ENCODE measurements at places on chromosomes 13 and 19.

DNA sequence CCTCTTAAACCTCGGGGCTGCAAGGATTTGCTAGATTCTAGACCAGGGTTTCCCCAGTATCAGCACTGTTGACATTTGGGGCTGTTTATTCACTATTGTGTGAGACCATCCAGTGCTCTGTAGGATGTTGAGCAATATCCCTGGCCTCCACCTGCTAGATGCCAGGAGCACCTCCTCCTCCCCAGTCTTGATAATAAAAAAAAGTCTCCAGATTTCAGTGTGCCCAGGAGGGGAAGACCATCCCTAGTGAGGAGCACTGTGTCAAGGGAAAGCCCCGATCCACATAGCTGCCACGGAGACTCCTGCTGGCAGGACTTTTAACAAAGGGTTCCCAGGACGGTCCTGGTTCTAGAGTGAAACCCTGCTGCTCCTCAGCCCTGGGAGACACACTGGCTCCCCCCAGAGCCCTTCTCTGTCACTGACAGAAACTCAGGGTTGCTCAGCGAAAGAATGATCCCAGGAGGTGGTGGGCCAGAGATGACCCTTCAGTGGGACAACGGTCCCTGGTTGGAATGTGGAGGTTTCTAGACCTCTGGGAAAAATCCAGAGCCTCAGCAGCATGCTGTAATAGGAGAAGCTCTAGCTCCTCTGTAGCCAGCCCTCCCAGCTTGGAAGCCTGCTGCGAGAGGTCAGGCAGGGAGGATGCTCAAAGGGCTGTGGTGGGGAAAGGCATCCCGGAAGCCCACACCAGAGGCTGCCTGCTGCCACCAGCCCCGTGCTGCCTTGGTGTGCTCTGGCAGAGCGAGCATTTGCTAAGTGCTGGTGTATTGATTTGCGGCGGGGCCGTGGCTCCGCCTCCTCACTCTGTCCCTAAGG is 20.3 kb downstream of the LYL1 start:
- DNase-seq: no peak

- DNase-seq: no peak
These were observed 309.1 kb downstream of the KLF5 start for GRCh38 chr13:73367886-73368285.

DNA sequence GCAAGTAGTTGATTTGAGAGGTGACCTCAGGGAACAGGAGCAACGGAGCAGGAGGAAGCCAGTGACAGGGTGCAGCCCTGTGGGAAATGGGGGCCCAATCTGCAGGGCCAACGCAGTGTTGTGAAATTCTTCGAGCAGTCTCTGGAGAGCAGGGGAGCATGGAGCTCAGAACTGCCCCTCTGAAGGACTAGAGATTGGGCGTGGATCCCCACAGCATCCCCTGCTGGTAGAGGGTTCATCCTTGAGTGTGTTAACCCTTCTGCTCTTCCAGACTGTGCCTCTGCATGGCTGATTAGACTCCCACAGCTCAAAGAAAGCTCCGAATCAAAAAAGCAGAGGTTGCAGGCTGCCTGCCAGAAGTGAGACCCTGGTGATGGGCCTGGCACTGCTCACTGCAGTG is 77.9 kb upstream of the UQCRFS1 start:
- DNase-seq: no peak

DNA sequence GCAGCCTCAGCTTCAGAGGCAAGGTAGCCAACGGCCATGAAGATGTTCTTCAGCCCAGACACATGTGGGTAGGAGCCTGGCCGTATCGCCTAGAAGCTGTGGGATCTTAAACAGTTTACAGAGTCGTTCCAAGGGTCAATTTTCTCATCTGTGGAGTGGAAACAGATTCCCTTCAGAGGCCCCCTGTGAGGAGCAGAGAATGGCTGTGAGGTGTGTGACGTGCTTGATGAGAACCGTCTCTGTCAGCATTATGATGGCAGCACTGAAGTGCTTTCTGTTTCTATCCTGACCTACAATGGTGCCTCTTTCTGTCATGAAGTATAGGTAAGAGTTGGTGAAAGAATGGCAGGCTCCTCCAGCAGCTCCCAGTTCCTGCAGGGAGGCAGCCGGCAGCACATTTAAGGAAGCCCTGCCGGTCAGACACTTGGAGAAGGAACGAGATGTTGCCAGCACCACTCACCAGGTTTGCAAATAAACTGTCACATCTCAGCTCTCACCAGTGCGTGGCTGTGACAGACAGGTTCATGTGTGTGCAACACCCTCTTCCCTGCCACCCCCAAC is 277.3 kb downstream of the FOXO1 start:
- peak; percentile 73 for DNase-seq

DNA sequence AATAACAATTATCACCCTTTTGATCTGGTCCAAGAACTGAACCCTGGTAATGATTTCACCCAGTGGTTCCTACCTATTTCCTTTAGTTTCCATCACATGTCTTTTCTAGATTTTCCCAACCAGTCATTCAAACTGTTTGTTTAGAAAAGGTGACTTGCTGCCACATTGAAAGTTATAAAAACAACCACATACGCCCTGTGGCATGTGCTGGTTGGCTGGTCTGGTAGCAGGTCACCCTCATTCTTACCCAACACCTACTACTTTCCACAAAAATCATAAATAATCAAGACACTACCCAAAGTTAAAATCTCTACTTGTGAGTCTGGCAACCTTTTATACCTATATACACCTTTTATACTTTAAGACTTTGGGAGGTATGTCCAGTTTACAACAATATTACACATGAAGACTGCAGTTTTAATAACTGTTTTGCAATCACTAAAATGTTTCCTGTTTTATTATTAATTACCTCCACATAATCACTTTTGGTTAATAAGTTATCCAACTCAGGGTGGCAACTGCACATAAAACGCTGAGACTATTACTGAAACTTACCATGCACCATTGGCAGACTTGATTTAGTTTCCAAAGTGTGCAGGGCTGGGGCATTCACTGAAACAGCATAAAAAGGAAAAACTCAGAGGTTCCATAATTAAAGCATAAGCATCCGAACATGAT is 38.9 kb downstream of the DZIP1 start:
- DNase-seq: no peak

DNA sequence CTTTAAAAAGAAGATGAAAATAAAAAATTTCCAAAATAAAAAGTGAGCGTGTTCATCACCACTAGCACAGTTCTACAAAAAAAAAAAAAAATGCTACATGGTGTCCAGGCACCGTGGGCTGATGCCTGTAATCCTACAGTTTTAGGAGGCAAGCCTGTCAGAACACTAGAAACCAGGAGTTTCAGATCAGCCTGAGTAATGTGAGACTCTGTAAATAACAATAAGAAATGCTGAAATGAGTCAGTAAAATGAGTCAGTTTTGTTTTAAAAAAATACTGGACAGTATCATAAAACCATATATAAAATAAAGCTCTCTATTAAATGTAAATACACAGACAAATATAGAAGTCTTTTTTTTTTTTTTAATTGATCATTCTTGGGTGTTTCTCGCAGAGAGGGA is 30.0 kb downstream of the ZNF91 start:
- no peak for DNase-seq

DNA sequence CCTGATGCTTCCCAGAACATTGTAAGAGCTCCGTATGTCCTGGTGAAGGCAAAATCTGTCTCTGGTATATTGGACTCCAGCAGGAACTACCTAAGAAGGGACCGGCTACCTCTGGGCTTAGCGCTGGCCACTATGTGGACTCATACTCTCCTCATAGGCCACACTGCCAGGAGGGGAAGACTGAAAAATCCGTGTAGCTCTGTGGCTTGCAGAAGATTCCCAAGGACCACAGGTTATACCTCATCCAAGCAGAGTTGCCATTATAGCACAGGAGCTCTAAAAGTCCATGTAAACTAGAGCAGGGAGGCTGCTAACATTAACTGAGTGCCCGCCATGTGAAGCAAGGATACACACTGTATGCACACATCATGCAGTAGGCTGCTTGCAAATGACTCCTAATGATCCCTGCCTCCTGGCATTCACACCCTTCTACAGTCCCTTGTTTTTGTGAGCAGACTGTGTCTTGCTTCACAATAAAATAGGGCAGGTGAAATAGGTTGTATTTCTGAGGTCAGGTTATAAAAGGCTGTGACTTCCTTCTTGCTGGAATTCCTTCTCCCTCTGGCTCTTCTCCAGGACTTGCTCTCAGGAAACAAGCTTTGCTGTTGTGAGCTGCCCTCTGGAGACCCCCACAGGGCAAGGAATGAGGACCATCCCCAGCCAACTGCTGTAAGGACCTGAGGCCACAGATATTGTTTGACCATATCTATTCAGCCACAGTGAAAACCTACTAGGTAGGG is 192.6 kb upstream of the UBL3 start:
- DNase-seq: no peak

GRCh38 chr13:37919329-37919880 is 49.8 kb upstream of the TRPC4 start:
- DNase-seq: no peak

DNA sequence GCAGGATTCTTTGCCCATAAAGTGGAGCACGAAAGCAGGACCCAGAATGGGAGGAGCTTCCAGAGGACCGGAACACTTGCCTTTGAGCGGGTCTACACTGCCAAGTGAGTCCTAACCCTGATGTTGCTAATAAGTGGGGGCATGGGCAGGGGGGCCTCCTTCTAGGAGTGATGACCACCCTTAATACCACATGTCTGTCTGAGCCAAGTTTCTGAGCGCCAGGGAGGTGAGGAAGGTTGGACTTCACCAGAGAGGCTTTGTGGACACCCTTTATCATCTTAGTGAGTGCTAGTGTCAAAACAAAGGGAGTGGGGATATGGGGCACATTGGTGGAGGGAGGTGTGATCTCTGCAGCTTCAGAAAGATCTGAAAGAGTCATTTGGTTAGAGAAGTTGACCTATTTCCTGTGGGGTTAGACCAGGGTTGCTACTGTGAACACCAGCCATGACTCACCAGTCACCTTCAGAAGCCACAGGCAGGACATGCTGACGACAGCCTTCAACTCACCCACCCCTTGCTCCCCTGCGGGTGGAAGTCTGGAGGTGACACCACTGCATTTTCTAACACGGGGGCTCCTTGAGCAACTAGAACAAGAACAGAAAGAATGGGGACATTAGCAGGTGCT is 8.8 kb downstream of the ALOX5AP start:
- DNase-seq: peak; percentile 94

- peak; percentile 56 for DNase-seq
These were observed 4.0 kb downstream of the EBI3 start for GRCh38 chr19:4233282-4233853.

DNA sequence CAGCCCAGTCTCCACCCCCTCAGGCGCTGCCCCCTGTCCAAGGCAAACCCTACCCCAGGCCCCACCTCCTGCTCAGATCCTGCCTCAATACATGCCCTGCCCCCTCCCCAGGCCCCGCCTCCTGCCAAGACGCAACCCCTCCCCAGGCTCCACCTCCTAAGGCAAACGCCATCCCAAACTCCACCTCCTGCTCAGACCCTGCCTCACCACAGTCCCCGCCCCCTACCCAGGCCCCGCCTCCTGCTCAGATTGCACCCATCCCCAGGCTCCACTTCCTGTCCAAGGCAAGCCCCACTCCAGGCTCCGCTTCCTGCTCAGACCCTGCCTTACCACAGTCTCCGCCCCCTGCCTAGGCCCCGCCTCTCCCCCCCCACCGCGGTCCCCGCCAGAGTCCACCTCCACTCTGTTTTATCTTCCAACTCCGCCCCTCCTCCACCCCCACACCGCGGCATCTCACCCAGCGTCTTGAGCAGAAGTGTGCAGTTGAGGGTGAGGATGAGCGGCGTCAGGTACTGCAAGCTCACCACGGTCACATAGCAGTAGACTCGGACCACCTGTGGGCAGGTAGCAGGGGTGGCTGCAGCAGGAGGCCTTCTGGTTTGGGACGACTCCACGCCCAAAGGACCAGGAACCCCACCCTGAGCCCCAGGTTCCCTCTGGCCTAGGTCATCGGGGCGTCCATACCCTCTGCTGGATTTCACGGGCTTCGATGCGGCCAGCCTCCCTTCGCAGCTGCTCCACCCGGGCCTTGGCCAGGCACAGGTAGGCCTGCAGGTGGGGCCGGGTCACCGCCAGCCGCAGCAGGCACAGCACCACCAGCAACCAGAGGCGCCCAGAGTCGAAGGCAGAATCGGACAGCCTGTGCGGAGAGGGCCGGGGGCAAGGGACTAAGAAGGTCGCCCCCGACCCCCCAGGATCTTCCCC is 17.7 kb downstream of the TMEM161A start:
- no peak for DNase-seq

DNA sequence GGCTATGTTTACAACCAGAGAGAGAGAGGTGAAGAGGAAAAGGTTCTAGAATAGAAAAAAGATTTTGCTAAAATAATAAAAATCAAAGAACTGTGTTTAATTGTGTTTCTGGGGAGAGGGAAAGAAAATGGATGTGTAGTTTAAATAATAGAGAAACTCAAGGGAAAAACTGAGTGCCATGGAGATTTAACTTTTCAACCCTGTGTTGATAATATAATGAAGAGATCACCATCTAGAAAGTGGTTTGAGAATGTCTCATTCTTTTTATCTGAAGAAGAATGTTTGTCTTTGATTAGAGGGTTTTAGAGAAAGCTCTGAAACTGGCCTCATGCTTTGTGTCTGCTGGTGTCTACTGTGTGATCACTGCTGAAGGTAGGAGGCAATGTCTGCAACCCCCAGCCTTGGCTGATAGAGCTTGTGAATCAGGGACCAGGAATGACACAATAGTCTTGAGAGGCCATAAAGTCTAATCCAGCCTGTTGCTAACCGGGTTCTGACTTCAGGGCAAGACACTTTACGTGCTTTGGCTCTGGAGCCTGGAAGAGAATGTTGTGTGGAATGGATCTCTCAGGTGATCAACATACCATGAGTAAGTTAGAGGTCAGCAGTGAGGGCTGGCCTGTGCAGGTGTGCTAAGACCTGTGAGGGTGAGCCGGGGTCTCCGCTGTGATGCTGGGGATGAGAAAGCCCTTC is 5.4 kb downstream of the COL4A2 start:
- DNase-seq: no peak

- no peak for DNase-seq
These were observed 515.3 kb downstream of the PCDH9 start for GRCh38 chr13:66714795-66715194.

- DNase-seq: no peak
These were observed 38.4 kb downstream of the LTBP4 start for GRCh38 chr19:40639638-40639982.

DNA sequence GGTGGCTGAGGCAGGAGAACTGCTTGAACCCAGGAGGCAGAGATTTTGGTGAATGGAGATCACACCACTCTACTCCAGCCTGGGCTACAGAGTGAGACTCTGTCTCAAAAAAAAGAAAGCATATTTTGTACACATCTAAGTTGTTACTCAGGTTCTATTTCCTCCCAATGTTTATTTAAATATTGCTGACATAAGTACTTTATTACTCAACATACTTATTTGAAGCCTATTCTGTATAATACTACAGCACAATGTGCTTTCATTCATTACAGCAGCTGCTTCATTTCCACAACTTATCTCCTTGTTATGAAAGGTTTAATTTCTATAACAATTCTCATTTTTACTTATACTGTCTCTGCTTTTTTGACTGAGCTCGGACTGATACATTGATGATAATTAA is 495.7 kb downstream of the SLITRK1 start:
- no peak for DNase-seq

GRCh38 chr19:9735986-9736385 is 32.6 kb downstream of the ZNF846 start:
- DNase-seq: no peak

DNA sequence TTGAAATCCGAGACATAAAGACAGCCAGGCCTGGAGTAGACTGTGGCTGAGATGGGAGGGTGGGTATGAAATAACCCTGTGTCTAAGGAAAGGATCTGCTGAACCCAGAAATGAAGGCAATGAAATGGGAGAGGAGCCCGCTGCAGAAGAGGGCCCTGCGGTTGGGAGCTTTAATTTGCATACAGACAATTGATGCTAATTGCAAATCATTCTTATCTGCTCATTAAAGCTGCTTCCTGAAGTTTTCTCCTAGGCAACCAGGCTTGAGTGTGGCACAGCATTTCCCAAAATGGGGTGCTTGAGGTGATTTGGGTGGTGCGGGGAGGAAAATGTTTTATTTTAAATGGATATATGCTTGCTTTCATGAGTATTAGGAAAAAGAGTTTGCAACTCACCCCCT is 55.4 kb downstream of the DPF1 start:
- DNase-seq: no peak

All from CD4-positive, alpha-beta memory T cell (primary cell).